ENCODE measurements at places on chromosomes 11 and 22. TPM values are rescaled to one million over a fixed set of nuclear protein-coding genes. Genes with fewer than 3 reads are reported as not detected.

- peak; percentile 59 for DNase-seq
These were observed 8.9 kb downstream of the YPEL1 start for GRCh38 chr22:21726650-21727049.

- no peak for DNase-seq
These were observed 14.7 kb downstream of the UBTFL1 start for GRCh38 chr11:90100431-90100830.

GRCh38 chr11:30814737-30815136 lies 228.6 kb upstream of the MPPED2 start:
- DNase-seq: no peak

DNA sequence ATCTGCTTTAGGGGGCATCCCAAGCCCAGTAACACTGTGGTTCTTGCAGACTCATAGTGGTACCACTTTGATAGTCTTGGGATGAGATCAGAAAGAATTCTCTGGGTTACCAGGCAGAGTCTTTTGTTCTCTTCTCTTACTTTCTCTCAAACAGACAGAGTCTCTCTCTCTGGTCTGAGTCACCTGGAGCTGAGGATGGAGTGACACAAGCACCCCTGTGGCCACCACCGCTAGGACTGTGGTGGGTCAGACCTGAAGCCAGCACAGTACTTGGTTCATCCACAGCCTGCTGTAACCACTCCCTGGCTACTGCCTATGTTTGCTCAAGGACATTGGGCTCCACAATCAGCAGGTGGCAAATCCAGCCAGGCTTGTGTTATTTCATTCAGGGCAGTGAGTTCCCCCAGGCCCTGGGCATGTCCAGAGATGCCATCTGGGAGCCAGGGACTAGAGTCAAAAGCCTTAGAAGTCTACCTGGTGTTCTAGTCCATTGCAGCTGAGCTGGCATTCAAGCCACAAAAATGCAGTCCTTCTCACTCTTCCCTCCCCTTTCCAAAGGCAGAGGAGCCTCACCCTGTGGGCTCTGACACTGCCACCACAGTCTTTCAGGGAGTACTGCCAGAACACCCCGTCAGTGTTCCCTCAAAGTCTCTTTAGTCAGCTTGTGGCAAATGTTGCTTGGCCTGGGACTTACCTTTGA lies 29.9 kb downstream of the ENDOD1 start:
- DNase-seq: peak; percentile 28

DNA sequence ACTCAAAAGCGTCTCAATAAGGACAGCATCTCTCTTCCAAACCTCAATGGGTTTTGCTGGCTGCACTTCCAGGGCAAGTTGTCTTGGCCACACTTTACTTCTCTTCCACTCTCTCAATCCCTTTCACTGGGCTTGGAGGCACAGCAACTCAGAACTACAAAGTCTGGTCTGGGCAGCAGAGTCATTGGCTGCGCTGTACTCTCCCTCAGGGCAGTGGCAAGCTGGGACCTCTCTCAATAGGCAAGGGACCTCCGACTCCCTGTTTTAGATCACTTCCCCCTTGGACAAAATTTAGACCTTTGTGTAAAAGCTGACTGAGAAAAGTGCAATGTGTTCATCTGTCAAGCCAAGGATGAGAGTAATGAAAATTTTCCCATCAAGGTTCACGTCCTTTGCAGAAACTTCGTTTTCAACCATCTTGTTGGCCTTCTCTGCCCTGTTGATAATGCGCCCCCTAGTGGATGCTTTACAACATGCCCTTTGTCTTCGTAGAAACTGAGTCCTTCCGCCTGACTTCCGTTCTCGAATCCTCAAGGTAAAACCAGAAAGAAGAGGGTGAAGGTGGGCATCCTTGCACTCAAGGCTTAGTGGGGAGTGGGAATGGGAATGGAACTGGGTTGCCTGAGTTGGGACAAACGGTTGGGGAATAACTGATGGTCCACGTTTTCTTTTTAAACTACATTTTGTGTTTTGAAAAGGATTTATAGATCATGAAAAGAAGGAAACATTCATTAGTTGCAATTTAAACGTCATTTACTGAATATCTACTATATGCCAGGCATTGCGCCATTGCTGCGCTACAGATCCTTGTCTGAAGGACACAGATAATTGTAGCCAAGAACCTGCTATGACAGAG lies 99.1 kb downstream of the CD44 start:
- DNase-seq: peak; percentile 59

DNA sequence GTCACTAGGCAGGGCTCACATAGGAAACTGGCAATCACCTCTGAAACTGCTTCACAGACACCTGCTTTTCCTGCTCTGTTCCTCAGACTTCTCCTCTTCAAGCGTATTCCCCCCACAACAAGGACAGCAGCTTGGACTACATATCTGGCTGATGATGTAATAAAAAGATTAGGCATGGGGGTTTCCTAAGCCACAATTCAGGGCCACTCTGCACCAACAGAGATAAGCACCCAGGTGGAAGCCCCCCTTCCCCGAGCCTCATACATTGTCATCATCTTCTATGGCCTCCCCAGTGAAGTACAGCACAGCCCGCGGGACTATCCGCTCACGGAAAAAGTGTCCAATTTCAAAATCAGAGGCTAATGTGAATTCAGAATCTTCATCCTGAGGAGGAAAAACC lies 25.0 kb upstream of the PHLDA2 start:
- no peak for DNase-seq

Gene MAPK12
- total RNA-seq: 22.4 TPM

Gene NAGA
- total RNA-seq: 27.2 TPM

GRCh38 chr11:110094298-110095285 lies 1.4 kb downstream of the ZC3H12C start:
- no peak for DNase-seq

- DNase-seq: no peak
These were observed 2.9 kb upstream of the OR52J3 start for GRCh38 chr11:5043380-5043779.

Gene PATE2
- total RNA-seq: not detected

DNA sequence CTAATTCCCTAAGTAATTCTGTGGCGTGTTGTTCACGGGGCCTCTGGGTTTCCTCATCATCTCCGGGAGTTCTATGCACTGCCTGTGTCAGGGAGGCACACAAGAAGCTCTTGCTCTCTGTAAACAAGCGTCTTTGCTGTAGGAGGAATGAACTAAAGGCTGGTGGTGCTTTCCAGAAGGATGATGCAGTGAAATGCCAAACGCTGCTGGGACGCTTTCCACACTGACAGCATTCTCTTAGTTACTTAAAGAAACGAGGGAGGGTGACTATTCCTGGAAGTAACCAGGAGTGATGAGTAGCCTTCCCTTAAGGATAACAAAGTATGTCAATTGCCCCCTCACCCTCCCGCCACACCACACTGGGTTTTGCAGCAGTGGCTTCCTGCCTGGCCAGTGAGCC lies 38.5 kb upstream of the NUP50 start:
- DNase-seq: no peak

DNA sequence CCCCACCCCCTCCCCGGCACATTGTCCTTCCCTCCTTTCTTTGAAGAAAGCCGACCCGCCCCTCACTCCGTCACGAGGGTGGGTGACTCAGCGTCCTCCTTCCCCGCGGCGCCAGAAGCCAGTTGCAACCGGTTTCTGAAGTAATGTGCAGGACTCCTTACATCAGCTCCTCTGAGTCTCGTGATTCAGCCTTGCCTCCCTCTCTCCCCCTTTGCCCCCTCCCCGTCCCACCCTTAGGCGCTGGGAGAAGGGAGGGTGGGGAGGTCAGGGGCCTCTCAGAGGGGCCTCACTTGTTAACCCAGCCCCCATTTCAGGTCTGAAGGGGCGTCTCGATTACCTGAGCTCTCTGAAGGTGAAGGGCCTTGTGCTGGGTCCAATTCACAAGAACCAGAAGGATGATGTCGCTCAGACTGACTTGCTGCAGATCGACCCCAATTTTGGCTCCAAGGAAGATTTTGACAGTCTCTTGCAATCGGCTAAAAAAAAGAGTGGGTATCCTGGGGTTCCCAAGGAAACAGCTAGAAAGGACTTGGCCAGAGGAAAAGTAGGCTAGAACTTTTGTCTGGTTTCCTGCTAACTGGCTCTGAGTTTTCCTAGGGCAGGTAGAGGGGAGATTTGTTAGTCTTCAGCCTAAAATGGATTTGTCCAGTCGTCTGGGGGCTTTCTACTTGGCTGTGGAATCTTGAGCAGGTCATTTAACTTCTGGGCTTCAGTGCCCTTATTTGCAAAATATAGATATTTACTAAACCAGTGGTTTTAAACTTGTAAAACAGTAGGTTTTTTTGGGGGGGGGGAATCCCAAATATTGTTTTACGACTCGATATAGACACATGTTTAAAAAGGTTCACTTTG lies 1.1 kb downstream of the SLC3A2 start:
- peak; percentile 98 for DNase-seq

Gene OOSP1
- total RNA-seq: not detected

DNA sequence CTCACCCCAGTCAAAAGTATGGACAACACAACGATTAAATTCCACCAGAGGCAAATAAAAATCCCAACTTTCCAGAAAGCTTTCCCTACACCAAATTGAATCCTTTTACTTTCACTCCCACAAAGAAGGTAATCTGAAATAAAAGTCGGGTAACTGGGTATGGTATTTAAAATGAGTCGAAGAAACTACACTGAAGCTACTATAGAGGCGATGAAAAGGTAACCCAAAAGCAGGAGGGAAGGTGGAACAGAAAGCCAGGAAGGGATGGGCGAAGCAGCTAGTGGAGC lies 1.1 kb downstream of the PICALM start:
- DNase-seq: no peak

- DNase-seq: no peak
These were observed 57.8 kb upstream of the RCN1 start for GRCh38 chr11:32033067-32033466.

Gene OR8D1
- total RNA-seq: not detected

Gene OR4C16
- total RNA-seq: not detected

Gene LDHA
- total RNA-seq: 1,402 TPM

DNA sequence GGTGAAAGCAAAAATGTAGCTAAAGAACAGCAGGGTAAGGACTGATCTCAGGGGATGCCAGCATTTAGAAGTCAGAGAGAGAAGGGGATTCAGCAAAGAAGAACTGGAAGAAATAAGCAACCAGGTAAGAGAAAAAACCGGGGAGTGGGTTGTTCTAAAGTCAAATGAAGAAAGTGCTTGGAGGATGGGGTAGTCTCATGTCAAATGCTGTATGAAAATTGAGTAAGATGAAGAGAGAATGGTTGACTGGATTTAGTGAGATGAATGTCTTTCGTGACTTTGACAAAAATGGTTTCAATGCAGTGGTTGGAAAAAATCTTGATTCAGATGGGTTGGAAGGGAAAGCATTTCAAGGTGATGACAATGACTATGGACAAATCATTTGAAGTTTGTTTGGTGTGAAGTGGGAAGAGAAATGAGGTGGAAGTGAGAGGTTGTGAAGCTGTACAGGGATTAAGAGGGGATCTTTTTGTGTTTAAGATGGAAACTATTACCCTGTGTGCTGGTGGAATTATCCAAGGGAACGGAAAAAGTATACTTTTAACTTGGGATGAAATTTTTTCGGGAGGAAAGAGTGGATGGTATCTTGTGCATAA lies 484.0 kb downstream of the ETS1 start:
- no peak for DNase-seq

DNA sequence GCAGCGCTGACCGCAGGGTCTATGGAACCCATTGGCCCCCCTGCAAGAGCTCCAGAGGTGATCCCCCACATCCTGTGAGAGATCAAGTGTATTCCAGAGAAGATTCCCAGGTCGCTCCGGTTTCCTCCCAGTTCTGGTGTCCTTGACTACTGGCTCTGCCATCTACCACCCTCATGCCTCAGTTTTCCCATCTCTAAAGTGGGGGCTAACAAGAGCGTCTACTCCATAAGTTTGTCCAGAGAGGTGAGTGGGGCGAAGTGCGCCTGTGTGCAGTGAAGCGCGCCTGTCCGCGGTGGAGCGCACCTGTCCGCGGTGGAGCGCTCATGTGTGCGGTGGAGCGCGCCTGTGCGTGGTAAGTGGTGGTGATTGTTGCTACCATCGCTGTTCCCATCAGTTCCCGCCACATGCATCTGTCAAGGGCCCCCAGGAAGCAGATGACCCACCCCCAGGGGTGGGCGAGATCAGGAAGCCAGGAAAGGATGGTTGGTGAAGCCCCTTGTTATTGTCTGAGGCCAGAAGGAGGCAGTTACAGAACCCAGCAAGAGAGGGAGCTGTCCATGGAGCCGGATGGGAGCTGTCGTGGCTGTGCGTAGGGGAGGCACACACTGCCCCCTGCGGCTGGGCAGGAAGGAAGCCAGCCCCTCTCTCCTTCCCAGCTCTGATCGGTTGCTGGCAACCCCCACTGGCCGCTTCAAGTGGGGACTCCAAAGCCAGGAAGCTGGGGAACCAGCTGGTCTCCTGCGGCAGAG lies 73.2 kb upstream of the FGF3 start:
- DNase-seq: no peak

GRCh38 chr11:58059007-58059350 lies 28.2 kb downstream of the OR6Q1 start:
- peak; percentile 64 for DNase-seq

Gene LSP1
- total RNA-seq: not detected

- DNase-seq: no peak
These were observed 22.1 kb downstream of the IGLL5 start for GRCh38 chr22:22909605-22910271.

DNA sequence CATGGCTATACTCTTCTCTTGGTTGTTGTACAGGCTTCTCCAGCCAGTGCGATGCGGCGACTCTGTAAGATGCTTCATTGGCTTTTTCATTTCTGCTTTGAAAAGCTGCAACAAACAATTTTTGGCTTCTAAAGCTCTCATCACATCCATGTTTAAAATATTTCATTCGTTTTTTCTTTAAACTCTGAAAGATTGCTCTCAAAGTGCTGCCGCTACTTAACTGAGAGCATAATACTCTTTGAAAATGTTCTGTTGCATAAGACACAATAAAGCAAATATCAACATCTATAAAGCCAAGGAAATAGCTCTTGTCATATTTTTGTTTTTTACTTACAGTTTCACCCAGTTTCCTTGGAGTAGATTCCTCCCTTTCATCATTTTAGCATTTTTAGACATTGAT lies 468.3 kb downstream of the TBC1D22A start:
- DNase-seq: no peak

- DNase-seq: no peak
These were observed 150.9 kb upstream of the THY1 start for GRCh38 chr11:119573858-119574257.

DNA sequence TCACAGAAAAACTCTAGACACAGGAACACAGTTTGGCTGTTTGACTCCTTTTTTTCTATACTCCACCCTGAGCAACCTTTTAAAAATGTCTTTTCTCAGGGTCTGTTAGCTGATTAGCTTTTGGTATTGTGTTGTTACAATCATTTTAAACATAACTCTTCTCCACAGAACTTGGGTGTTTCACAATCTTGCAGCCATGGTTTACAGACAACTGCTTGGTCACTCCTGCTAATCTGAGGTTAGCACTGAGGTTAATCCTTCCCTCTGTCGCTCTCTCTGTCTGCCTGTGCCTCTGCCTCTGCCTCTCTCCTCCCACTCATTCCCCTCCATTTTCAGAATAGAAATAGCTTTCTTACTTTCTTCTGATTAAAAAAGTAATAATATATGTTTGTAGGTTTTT lies 62.4 kb upstream of the ZBED5 start:
- no peak for DNase-seq

Gene PANX2
- total RNA-seq: 11.9 TPM

GRCh38 chr22:46010207-46010867 lies 33.4 kb upstream of the WNT7B start:
- DNase-seq: peak; percentile 80

Gene ACP2
- total RNA-seq: 24.2 TPM

Gene BTBD18
- total RNA-seq: not detected

- DNase-seq: no peak
These were observed 25.6 kb downstream of the TXN2 start for GRCh38 chr22:36455571-36456463.

Gene GLB1L3
- not detected for total RNA-seq

Gene FUT4
- total RNA-seq: 4.1 TPM

Gene EPS8L2
- 127 TPM for total RNA-seq

Gene CARD18
- not detected for total RNA-seq

GRCh38 chr11:11787305-11788062 lies 54.3 kb upstream of the USP47 start:
- peak; percentile 85 for DNase-seq
